ENCODE measurements at places on chromosomes 12 and 14.

DNA sequence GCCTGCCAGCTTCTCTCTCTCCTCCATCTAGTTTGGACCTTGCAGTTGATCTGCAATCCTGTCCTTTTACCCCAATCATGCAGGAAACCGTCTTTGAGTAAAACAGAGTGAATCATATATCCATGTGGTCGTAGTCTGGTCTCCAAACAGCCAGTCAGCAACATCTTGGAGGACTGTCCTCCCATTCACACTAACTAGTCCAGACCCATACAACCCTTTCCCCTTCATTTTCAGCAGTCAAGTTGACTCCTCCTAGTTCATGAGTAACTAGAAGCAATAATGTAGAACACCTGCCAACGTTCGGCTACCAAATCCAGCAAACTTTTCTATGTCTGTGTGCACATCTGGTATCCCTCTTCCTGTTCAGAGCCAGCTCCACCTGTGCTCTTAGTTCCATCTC is 10.8 kb upstream of the BIN2 start:
- no peak for DNase-seq

- DNase-seq = peak; percentile 64
Measured at GRCh38 chr14:23562822-23563472, 4.6 kb downstream of the AP1G2 start.

- no peak for DNase-seq
Measured at GRCh38 chr12:51869496-51869865, 18.4 kb upstream of the ANKRD33 start.

DNA sequence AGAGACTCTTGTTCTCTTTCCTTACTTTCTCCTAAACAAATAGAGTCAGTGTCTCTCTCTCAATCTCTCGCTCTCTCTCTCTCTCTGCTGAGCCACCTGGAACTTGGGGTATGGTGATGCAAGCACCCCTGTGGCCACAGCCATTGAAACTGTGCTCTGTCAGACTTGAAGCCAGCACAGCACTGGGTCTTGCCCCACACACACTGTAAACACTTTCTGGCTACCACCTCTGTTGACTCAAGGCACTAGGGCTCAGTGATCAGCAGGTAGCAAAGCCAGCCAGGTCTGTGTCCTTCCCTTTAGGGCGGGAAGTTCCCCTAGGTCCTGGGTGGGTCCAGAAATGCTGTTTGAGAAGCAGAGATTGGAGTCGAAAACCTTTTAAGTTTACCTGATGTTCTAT is 125.9 kb upstream of the GARIN6 start:
- DNase-seq = no peak
